Type B pancreatic cell (in vitro differentiated cells): ENCODE measurements at places on chromosomes 5 and 9. TPM values are rescaled to one million over a fixed set of nuclear protein-coding genes. Genes with fewer than 3 reads are reported as not detected.

- H3K27ac ChIP-seq, result no peak overlapping the region
- DNase-seq, result no peak
- H3K4me3 ChIP-seq, result no peak overlapping the region
- peaks cover 16% of the 10 kb centered on the region for H3K27me3 ChIP-seq
- H3K36me3 ChIP-seq, result no peaks in the 10 kb centered on the region
- H3K4me1 ChIP-seq, result peaks cover 5% of the 10 kb centered on the region
These were observed 78.4 kb downstream of the SREK1 start for GRCh38 chr5:66222455-66222854.

- no peak overlapping the region for H3K4me3 ChIP-seq
- peaks cover 3% of the 10 kb centered on the region for H3K36me3 ChIP-seq
- H3K4me1 ChIP-seq, result peaks cover 13% of the 10 kb centered on the region
- no peak for DNase-seq
- peaks cover 7% of the 10 kb centered on the region for H3K27me3 ChIP-seq
These were observed 172.3 kb downstream of the SLIT3 start for GRCh38 chr5:169128679-169129078.

DNA sequence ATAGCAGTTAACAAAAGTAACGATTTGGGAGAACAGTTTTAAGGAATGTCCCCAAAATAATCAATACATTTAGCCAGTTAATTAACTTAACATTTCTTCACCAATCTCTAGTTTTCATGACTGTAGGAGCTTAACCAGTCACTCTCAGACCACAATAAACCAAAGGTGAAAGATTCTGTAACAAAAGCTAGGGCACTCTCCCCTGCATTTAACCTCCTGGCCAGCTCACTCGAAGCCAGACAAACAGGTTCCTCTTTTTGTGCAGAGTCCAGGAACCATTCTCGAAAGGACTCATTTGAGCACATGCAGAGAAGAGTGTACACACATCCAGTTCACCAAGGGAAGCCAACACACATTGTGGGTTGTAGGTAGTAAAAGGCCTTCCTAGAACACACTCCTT, 6.5 kb downstream of the IL7R start:
- no peak overlapping the region for H3K4me3 ChIP-seq
- H3K27ac ChIP-seq, result no peak overlapping the region
- no peaks in the 10 kb centered on the region for H3K36me3 ChIP-seq
- H3K4me1 ChIP-seq, result peaks cover 4% of the 10 kb centered on the region

- H3K27ac ChIP-seq, result no peak overlapping the region
- peaks cover 3% of the 10 kb centered on the region for H3K27me3 ChIP-seq
- H3K36me3 ChIP-seq, result no peaks in the 10 kb centered on the region
- DNase-seq, result no peak
- no peak overlapping the region for H3K4me3 ChIP-seq
- H3K4me1 ChIP-seq, result no peaks in the 10 kb centered on the region
These were observed 88.8 kb upstream of the BRINP1 start for GRCh38 chr9:119458068-119458467.

DNA sequence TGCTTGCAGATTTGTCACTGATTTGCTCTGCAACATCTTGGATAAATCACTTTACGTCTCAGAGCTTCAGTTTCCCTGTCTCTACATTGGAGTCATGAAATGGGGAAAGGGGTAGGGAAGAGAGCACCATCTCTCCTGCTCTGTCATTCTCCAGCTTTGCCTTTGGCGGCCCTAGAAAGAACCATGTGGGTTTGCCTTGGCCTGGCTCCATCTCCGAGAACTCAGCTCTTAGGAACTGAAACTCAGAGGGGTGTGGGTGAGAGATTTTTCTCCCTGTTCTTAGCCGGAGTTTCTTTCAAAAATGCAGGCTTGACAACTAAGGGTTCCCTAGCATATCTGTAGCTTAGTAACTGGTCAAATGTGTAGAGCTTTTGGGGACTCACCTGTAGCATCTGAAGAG, 123.5 kb downstream of the SMARCA2 start:
- peaks cover 17% of the 10 kb centered on the region for H3K4me1 ChIP-seq
- no peak overlapping the region for H3K4me3 ChIP-seq
- H3K27ac ChIP-seq, result no peak overlapping the region
- no peak for DNase-seq
- no peaks in the 10 kb centered on the region for H3K27me3 ChIP-seq
- H3K36me3 ChIP-seq, result peaks cover 38% of the 10 kb centered on the region

DNA sequence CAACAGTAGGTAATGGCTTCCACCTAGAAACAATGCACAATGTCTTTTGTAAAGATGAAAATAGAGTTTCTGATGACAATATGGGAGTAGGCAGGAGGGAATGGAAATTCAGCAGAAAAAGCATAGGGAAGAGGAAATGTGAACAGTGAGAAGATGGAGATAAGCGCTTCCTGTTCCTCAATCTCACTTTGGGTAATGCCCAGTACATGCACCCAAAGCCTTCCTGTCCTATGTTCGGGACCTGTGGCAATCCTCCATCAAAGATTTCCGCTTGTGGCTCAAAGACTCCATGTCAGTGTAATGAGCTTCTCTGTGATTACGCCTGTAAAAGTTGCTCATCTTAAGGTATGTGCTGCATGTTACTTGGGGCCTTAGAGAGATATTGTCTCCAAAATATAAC, 2.7 kb downstream of the UGT3A1 start:
- no peak overlapping the region for H3K4me3 ChIP-seq
- H3K27me3 ChIP-seq, result peaks cover 50% of the 10 kb centered on the region
- DNase-seq, result no peak

DNA sequence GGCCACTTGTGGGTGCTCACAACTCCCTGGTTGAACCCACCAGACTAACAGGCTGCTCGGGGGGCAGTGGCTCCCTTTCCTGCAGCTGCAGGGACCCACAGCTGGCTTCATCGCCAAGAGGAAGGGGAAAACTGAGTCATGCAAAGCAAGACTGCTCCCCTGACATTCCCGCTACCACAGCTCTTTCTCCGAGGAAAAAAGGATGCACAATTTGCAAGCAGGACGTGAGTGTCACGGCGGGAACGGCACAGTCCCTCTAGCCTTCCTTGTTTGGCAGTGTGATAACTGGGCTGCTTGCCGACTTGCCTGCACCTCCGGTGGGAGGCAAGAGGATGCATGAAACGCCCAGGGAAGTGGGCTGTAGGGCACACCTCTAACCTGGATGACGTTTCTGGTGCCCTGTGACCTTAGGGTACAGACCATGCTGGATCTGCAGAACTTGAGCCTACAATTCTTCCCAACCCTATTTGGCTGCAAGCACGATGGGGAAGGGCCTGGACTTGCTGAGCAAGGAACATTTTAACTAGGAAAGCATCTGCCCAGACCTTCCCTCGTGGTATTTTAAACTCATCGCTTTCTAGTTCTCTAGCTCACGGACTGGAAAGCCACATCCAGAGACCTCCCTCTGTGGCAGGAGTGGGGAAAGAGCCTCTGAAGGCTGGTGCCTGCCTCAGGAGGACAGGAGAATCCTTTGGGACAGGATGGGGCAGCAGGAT, 7.8 kb downstream of the SH3PXD2B start:
- DNase-seq, result no peak
- H3K4me3 ChIP-seq, result no peak overlapping the region
- peaks cover 38% of the 10 kb centered on the region for H3K4me1 ChIP-seq

GRCh38 chr5:60092671-60093422, 199.3 kb upstream of the PDE4D start:
- no peak for DNase-seq
- no peaks in the 10 kb centered on the region for H3K4me1 ChIP-seq
- H3K4me3 ChIP-seq, result no peak overlapping the region
- H3K27ac ChIP-seq, result no peak overlapping the region

DNA sequence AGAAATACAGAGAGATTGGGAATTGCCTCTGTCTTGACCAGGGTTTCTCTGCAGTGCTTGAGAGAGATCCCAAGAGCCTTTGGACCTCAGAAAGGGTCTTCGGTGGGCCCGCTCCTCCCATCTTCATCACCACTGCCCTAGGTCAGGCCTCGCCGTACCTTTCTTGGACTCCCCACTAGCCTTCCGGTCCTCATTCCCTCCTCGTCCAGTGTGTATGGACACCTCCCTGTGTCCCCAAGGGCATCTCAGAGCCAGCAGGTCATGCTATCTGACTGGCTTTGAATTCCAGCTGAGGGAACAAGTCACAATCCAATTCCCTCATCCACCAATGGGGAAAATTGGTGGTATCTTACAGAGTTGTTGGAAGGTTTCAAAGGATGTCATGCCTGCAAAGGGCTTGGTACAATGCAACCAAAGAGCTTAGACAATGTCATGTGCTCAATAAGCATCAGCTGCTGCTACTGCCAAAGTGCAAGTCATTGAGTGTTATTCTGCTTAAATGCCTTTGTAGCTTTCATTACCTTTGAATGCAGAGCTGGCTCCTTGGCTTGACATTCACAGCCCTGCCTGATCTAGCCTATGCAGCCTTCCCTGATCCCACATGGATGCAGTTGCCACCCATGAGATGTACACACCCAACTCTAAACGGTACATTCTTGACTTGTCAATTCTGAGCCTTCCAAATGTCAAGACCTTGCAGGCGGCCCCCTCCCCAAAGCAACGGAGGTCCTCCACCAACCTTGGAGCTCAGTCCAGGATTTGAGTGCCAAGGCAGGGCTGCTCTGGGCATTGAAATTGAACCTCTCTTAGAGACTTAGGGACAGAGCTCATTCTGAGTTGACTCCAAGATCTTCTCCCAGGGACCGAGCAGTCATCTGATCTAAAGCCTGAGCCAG, 58.0 kb downstream of the HRH2 start:
- no peak overlapping the region for H3K27ac ChIP-seq
- peaks cover 4% of the 10 kb centered on the region for H3K36me3 ChIP-seq
- H3K4me3 ChIP-seq, result no peak overlapping the region
- DNase-seq, result no peak
- peaks cover 9% of the 10 kb centered on the region for H3K27me3 ChIP-seq

Gene SLC36A3
- total RNA-seq, result not detected in 2 replicates

Gene SKP2
- total RNA-seq, result 78.3 and 98.4 TPM in 2 replicates

Gene PCYOX1L
- 8.2 and 18.5 TPM in 2 replicates for total RNA-seq

Gene ORM2
- total RNA-seq, result not detected in 2 replicates

Gene ANKHD1
- 108 and 129 TPM in 2 replicates for total RNA-seq

Gene ZMAT2
- total RNA-seq, result 57.4 and 59.0 TPM in 2 replicates

Gene GPR21
- total RNA-seq, result 0.46 and 1.1 TPM in 2 replicates
